ENCODE measurements at places on chromosomes 3 and 15.

DNA sequence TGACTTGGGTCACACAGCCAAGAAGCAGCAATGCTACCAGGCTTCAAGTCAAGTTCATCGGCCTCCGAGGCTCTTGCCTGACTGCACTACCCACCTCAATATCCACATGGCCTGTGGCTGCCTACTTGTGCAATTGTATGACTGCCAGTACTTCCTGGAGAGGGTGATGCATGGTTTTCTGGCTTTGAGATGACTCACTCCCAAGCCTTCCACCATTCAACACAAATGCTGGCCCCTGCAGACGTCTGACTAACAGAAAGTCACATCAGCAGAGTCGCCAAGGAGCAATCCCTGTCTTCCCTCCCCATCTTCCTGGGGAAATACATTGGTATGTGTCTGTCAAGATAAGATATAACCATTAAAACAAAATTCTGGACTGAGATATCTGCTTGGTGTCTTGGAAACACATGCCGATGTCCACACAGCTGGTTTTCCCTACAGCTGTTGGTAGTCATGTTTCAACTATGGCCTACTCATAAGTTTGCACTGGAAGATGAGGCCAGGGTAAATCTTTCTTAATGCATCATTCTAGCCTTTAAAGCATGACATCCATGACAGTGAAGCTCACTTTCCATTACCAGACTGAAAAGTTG lies 79.6 kb upstream of the SPATA12 start:
- DNase-seq = peak; percentile 79

GRCh38 chr15:88535607-88536313 lies 10.7 kb downstream of the DET1 start:
- DNase-seq = no peak

- DNase-seq = no peak
These were observed 3.5 kb upstream of the ISG20 start for GRCh38 chr15:88635318-88635717.

GRCh38 chr3:193859195-193859594 lies 266.2 kb downstream of the OPA1 start:
- DNase-seq = no peak

DNA sequence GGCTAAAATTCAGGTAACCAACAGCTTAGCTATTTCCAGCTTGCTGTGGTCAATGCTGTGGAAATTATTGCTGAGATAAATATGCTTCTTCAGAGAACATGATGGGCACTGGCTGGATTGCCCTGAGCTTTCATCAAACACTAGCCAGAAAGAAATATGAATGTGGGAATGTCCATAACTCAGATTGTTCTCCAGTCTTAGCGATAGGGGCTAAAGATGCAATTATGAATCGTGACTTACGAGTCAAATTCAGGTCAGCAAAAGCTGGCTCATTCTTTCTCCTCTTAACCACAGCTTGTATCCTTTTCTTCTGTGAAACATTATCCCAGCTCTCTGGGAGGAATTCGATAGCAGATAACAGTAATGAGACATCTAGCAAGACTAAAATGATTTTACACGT lies 307.6 kb downstream of the RYR3 start:
- DNase-seq = no peak

DNA sequence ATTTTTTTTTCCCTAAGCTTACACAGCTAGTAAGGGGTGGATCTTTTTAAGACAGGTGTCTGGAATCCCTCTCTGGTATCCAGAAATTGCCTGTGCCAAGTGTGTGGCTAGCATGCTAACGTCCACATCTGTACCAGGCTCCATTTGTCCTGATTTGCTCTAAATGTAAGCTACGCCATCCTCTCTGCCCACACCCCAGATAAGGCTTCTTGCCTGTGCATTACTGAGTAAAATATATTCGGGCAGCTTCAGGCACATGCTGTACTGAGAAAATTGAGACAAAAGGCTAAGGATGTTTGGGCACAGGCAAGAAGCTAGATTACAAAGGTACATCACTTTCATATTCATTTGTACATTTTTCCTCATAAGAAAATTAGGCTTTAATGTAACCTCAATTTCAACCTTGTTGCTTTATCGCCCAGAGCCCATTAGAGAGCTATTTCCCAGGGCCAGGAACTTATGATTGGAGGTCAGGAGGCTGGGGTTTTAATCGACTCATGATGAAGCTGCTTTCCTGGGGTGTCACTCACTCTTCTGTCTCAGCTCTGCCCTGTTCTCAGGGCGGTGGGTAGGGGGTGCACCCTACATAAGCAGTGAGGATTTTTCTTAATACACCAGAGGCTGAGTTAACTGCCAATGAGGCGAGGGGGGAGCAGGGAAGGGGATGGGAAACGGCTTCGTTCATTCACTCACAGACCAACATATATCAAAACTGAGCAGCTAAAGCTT lies 106.3 kb downstream of the RORA start:
- no peak for DNase-seq

DNA sequence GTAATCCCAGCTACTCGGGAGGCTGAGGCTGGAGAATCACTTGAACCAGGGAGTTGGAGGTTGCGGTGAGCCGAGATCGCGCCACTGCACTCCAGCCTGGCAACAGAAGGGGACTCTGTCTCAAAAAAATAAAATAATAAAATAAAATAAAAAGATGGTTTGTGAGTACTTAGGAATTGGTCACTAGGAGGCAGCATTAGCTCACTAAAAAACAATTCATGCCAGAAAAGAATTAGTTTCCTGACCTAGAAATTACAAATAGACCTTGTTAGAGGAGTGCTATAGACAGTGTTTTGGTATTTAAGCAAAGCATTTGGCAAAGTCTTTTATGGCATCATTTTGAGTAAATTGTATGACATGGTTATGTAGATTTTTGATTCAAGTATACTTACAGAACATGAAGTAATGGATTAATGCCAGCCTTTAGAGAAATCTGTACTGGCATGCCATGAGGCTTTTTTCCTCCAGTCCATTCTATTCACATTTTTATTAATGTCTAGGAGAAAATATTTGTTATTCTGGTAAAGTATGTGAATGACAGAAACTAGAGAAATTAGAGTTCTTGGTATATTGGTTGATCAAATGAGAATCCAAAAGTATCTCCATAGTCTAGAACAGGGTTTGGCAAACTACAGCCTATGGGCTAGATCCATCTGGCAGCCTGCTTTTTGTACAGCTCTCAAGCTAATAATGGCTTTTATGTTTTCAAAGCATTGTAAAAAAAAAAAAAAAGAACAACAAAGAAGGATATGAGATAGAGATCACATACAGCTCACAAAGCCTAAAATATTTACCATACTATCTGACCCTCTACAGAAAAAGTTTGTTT lies 81.6 kb downstream of the LRRC49 start:
- DNase-seq = no peak

- DNase-seq = no peak
These were observed 506 bp downstream of the RAD51 start for GRCh38 chr15:40695469-40695890.

DNA sequence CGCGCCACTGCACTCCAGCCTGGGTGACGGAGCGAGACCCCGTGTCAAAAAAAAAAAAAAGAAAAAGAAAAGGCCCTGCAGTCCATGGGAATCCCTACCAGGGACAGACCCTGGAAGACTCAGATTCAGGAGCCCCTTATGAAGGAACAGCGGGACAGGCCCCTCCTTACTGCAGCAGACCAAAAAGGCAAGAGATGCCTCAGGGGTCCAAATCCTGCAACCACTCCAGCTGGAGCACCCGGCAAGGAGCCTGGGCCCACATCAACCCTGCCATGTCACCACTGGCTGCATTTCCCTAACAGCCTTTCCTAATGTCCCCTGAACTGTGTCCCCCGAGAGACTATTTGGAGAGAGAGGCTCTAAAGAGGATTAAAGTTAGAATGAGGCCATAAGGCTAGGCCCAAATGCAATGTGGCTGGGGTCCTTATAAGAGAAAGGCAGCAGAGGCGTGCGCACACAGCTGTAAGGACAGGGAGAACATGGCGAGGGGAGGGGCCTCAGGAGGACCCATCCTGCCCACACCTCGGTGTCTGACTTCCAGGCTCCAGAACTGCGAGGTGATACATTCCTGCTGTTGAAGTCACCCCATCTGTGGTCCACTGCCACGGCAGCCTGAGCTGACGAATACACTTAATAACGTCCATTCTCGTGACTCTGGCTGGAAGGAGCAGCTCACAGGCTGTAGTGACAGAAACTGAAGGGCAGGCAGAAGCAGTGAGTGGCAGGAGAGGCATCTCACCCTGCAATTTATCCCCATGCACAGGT lies 78.1 kb downstream of the ATP10A start:
- DNase-seq = no peak

DNA sequence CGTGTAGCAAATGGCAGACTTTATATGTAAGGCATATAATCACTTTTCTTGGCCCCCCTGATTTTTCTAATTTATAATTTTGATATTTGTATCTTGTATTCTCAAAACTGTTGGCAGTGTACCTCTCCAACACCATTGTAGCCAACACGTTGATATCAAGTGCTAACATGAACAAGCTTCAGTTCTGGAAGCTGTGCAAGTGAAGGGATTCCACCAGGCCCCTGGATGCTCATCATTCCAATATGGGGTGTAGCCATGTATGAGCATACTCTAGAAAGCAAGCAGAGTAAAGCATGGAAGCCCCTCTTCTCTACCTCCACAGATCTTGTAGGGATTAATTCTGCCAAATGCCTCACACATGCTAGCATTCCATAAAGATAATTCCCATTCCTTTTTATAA lies 211.3 kb downstream of the MYRIP start:
- no peak for DNase-seq

- DNase-seq = no peak
These were observed 66.5 kb downstream of the TLE3 start for GRCh38 chr15:70031261-70031660.

GRCh38 chr3:96537165-96537564 lies 277.2 kb upstream of the EPHA6 start:
- no peak for DNase-seq

- no peak for DNase-seq
These were observed 234.5 kb downstream of the KBTBD8 start for GRCh38 chr3:67232642-67233041.

- DNase-seq = no peak
These were observed 736 bp upstream of the MBNL1 start for GRCh38 chr3:152267831-152268554.

GRCh38 chr3:185504636-185505035 lies 5.8 kb upstream of the TMEM41A start:
- DNase-seq = no peak

DNA sequence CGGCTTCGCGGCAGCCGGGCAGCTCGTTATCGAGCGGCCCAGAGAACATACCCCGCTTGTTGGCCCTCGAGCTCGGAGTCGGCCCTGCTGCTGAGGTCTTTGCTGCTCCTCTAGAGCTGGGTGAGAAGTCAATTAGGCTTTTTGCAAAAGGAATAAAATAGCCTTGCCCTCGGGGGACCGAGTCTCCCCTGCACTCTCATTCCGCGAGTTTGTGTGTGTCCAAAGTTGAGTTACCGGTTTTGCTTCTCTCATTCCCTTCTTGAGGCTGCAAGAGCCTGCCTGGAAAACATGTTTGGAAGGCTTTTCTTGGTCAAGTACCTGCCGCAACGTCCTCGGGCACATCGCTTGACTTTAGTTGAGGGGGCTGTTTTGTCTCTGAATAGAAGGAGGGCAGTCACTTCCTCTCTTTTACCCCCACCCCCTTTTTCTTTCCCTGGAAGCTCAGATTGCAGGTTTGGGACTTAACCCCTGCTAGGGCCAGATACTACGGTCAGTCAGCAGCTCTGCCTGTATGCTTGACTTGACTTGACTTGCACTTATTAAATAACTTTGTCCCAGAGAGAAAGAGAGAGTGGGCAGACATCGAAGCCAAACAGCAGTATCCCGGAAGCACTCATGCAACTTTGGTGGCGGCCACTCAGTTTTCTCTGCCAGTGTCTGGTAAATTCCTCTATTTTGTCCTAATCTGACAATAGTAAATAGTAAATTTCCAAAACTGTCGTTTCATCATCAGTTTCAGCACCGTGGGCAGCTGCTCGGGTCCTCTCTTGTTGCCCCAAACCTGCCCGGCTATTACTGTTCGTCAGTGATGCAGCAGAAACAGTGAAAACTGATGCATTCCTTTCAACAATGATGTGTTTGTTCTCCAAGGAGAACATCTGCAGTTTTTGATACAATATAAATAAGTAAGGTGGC lies 609 bp downstream of the RNF13 start:
- DNase-seq = peak; percentile 70

DNA sequence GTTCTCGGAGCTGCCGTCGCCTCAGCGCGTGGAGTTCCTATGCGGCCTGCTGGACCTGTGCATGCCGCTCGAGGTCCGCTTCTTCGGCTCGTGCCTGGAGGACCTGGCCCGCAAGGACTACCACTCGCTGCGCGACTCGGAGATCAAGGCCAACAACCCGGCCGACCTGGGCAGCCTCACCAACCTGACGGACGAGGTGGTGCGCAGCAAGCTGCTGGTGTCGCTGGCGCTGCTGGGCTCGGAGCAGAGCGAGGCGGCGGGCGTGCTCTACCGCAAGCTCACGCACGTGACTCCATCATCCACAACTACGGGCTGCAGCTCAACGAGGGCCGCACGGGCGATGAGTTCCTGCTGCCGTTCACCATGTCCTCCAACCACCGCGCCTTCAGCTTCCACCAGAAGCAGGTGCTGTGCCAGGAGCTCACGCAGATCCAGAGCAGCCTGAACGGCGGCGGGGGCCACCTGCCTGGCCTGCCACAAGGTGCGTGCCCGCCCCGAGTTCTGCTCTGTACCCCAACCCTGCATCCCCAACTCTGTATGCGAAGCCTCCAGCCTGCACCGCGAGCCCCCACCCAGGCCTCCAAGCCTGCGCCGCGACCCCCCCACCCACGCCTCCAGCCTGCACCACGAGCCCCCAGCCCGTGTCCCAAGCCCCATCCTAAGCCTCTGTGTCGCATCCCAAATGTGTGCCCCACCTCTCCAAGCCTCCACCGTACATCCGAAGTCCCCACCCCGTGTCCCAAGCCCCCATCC lies 178.2 kb downstream of the OR4M2 start:
- no peak for DNase-seq

- DNase-seq = no peak
These were observed 4.6 kb downstream of the CCPG1 start for GRCh38 chr15:55403531-55403930.

- DNase-seq = no peak
These were observed 60.7 kb upstream of the CMTM8 start for GRCh38 chr3:32177702-32178198.
